Erythroblast (primary cell): ENCODE measurements at places on chromosomes 3 and 15.

DNA sequence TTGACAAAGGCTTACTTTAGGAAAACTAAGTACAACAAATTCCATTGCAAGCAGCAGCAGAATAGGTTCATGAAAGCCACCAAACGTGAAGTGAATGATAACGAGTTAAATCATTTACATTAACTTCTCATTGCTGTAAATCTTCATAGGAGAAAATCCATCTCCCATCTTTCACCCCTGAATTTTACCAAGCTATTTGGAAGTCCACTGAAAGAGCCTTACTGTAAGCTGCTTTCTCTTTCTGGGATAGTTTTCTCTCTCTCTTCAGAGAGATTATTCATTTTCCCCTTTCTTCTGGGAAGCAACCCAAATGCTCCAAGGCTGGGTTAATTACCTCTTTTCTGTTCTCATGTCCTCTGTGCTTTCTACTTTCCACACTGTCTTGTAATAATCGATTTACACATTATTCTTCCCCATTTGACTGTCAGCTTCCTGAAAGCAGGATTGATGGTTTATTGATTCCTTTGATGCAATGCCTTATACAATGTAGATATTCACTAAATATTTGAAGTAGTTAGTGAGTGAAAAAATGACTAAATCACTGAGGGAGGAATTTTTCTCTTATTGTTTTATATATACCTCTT is 914.3 kb upstream of the ARPP21 start:
- DNase-seq: no peak

DNA sequence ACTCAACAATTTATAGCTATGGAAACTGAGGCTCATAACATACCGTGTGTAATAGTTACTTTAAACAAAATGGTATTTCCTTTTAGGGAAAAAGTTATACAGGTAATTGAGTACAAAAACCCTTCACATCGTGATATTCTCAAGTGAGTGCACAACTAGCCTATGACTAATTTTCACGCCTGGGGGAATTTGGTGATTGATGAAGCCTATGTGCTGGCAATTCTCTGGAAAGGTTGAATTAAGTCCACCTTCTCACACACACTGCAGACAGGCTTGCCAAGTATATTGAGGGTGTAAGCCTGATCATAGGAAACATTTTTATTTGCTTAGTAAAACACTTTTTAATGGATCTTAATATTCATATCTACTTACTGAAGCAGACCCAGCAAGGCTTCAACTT is 41.3 kb upstream of the ROBO2 start:
- no peak for DNase-seq

DNA sequence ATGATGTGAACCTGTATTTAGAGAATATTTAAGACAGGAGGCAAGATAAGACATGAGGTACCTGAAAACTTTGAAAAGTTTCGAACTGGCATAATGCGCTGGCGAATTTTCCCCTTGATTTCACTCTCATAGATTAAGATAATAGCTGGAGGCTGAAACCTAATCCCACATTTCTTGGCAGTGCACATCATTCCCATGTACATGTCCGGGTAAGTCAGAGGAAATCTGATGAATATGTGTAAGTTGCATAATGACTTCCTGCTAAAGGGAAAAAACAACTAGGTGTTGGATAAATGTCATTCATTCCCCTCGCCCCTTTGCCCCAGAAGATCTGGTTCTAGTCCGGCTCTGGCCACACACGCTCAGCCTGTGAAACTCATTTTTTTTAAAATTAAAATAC is 3.6 kb downstream of the CEP19 start:
- no peak for DNase-seq

- DNase-seq: no peak
Measured at GRCh38 chr3:156559321-156559720, 4.4 kb upstream of the SSR3 start.

GRCh38 chr3:126197854-126198584 is 17.6 kb upstream of the ALDH1L1 start:
- peak; percentile 40 for DNase-seq

- DNase-seq: no peak
Measured at GRCh38 chr3:46667061-46667621, 26.3 kb downstream of the ALS2CL start.

DNA sequence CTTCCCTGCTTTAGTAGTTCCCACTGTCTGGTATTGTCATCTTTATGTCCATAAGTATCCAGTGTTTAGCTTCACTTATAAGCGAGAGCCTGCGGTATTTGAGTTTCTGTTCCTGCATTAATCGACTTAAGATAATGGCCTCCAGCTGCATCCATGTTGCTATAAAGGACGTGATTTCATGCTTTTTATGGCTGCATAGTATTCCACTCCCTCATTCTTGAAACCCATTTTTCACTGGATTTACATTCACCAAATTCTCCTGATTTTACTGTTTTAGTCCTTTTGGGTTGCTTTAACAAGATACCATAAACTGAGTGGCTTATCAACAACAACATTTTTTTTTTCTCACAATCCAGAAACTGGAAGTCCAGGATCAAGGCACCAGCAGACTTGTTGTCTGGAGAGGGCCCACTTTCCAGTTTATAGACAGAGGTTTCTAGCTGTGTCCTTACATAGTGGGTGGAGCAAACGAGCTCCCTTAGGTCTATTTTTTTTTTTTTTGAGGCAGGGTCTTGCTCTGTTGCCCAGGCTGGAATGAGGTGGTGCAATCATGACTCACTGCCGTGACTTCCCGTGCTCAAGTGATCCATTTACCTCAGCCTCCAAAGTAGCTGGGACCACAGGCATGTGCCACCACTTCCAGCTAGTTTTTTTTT is 6.1 kb upstream of the TICRR start:
- DNase-seq: no peak
